ENCODE measurements at places on chromosomes 2 and 18.

DNA sequence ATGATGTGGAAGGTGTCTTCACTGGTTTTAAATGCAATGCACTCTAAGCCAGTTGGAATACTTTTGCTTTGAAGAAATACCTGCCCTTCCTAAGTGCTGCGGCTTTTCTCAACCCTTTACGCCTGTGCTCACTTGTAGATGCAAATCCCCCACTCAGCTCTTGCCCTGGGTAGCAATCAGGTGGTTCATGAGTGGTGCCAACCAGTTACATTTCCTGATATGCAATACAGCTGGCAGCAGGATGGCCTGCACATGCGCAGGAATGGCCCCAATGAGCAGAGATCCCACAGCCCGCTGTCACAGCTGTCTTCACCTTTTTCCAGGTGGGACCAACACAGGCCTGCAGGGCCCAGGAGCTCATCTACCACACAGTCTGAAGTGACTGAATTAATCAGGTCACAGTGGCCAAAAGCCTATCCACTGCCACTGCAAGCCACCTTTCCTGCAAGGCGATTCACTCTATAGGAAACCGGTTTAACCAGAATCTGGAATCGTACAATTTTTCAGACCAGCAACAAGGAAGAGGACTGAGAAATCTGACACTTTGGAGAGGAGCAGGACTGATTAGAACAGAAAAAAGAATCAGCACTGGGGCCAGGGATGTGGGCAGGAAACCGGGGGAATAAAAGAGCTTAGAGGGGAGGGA lies 247.8 kb downstream of the MYT1L start:
- H3K27me3 ChIP-seq, result peaks cover 30% of the 10 kb centered on the region
- no peak overlapping the region for H3K27ac ChIP-seq
- H3K4me3 ChIP-seq, result no peak overlapping the region
- DNase-seq, result peak; percentile 48
- H3K36me3 ChIP-seq, result no peaks in the 10 kb centered on the region

GRCh38 chr18:28059861-28060260 lies 117.1 kb downstream of the CDH2 start:
- no peak for DNase-seq
- no peak overlapping the region for H3K27ac ChIP-seq
- H3K36me3 ChIP-seq, result no peaks in the 10 kb centered on the region
- no peak overlapping the region for H3K4me3 ChIP-seq
- no peaks in the 10 kb centered on the region for H3K27me3 ChIP-seq

DNA sequence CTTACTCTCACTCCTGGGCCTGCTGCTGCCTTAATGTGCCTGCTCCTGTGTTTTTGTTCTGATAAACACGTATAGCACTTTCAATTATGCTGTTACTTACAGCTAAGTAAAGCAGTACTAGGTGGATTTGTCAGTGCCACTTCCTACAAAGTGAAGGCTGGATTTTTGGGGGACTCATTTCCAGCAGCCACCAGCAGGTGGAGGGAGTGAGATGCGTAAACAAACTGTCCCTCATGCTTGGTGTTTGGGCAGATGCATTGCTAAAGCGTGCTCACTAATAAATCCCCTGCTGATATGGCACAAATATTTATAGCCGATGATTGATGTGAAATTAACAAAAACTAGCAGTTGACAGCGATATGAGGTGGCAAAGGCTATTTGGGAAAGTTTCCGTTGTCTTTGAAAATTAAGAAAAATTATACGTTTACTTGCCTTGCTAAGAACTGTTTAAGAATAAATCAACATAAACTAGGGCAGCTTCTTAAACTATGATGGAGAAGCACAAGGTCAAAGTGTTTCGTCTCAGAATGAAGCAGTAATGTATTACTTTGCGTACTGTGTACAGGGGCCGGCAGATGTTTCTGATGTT lies 101.7 kb downstream of the AGAP1 start:
- no peak overlapping the region for H3K4me3 ChIP-seq
- no peak overlapping the region for H3K27ac ChIP-seq
- H3K4me1 ChIP-seq, result no peaks in the 10 kb centered on the region
- H3K36me3 ChIP-seq, result no peaks in the 10 kb centered on the region
- no peaks in the 10 kb centered on the region for H3K27me3 ChIP-seq

DNA sequence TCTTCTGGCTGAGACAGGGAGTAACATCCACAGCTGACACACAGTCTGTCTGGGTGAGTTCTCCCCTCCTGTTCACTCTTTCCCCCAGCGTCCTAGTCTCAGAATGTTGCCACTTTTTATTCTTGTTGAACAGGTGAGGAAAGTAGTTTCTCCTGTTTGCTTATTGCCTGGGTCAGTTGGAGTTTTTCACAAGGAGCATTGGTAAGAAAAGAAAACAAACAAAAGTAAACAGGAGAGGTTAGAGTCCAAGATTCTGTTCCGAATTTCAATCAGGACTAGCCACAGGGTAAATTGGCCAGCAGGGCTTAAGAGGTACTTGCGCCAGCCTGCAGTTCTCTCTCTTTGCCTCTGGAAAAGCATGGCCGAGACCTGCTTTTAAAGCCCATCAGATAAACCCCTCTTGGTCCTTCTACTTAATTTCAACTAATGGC lies 255.0 kb upstream of the EPAS1 start:
- DNase-seq, result peak; percentile 14
- no peaks in the 10 kb centered on the region for H3K27me3 ChIP-seq
- 0 out of 2 replicates have a peak overlapping the region, but pooled peaks have one; percentile 3 for H3K4me3 ChIP-seq
- H3K36me3 ChIP-seq, result no peaks in the 10 kb centered on the region

DNA sequence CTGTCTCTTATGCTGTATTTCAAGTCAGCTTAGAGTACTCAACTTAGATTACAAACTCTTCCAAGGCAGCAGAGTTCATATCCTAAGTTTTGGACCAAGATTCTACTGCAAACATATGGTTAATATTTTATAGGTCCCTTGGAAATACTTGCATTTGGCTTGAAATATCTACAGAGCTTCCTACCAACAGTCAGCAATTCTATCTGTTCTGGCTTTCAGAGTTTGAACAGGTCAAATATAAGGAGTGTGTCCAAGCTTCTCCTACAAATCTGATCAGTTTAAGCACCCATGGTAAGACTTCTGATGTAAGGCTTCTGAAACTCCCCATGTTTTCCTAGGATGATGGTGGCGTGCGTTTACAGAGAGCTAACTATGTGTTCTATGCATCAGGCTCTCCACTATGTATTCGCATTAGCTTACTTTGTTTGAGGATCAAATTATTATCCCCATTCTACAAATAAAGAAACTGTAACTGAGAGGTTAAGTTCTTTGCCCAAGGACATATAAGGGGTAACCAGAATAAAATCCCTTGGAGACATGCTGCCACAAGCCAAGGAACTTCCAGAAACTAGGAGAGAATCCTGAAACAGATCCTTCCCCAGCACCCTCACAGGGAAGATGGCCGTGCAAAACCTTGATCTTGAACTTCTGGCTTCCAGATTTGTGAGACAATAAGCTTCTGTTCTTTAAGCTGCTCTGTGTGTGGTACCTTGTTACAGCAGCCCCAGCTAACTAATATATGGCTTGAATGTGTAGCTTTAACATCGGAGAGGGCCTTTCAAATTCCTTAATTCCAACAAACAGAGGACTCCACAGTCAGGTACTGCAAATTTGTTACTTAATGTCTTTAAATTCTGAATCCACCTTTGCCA lies 55.1 kb downstream of the ATP8B1 start:
- H3K4me1 ChIP-seq, result peaks cover 45% of the 10 kb centered on the region
- H3K36me3 ChIP-seq, result no peaks in the 10 kb centered on the region
- H3K27ac ChIP-seq, result peak overlapping the region; percentile 40
- H3K4me3 ChIP-seq, result no peak overlapping the region

DNA sequence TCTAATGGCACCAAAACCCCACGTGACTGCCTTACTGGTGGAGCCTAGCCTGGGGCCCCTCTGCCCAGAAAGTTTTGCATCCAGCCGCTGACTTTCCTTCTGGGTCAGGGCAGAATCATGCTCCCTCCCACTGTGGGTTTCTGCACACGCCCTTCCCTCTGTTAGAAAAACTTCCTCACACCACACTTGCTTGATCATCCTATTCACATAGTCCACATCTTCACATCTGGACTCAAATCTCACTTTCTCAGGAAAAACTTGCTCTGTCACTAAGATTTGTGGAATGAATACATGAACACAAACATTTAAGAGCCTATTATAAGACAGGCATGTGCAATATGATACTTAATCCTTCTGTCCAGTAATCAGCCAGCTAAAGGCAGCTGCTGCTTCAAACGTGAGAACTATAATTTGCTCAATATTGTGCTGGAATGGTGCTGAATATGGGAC lies 274.7 kb downstream of the RND3 start:
- H3K27me3 ChIP-seq, result no peaks in the 10 kb centered on the region
- H3K36me3 ChIP-seq, result no peaks in the 10 kb centered on the region
- DNase-seq, result no peak
- H3K27ac ChIP-seq, result no peak overlapping the region
- H3K4me1 ChIP-seq, result peaks cover 10% of the 10 kb centered on the region
- H3K4me3 ChIP-seq, result no peak overlapping the region

DNA sequence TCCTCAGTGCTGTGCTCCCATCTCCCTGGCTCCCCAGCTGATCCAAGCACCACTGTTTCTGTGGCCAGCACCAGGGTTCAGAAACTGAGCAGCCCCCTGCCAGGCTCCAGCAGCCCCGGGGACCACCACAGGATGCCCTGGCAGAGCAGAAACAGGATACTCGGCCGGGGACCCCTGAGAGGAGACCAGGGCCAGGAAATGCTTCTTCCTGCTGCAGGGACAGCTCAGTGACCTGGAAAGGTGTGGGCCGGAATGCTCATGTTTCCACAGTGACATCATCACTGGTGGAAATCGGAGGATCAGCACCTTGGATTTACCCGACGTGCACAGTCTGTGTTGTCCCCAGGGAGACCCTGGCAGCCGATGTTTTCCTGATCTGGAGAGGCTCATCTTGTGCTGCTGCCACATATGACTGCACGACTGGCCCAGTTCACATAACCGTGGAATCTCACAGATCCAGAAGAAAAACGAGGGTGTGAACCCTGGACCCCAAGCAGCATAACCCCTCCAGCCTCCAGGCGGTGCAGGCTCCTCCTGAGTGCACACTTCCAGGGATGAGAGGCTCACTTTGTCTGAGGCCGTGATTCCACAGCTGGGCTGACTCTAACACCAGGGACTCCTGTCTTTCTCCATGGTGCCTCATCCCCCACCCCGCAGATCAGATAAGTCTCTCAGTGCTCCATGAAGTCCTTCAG lies 58.0 kb downstream of the DDX1 start:
- no peaks in the 10 kb centered on the region for H3K4me1 ChIP-seq
- H3K27ac ChIP-seq, result no peak overlapping the region
- no peaks in the 10 kb centered on the region for H3K36me3 ChIP-seq
- H3K4me3 ChIP-seq, result no peak overlapping the region
- no peak for DNase-seq

GRCh38 chr2:38685116-38685735 lies 19.3 kb downstream of the GALM start:
- H3K4me1 ChIP-seq, result peaks cover 36% of the 10 kb centered on the region
- H3K27me3 ChIP-seq, result no peaks in the 10 kb centered on the region
- H3K4me3 ChIP-seq, result no peak overlapping the region
- peaks cover 13% of the 10 kb centered on the region for H3K36me3 ChIP-seq
- H3K27ac ChIP-seq, result peak overlapping the region; percentile 90

DNA sequence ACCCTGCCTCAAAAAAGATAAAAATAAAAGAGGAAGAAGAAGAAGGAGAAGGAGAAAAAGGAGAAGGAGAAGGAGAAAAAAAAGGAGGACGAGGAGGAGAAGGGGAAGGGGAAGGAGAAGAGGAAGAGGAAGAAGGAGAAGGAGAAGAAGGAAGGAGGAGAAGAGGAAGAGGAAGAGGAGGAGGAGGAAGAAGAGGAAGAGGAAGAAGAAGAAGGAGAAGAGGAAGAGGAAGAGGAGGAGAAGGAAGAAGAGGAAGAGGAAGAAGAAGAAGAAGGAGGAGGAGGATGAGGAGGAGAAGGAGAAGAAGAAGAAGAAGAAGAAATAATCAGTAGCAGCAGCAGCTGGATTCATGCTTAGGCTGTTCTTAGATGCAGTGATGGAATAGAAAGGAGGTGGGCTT lies 159.7 kb downstream of the TFCP2L1 start:
- H3K27ac ChIP-seq, result no peak overlapping the region
- H3K4me3 ChIP-seq, result no peak overlapping the region
- DNase-seq, result no peak
- H3K27me3 ChIP-seq, result 0 out of 2 replicates have a peak, but pooled peaks cover 9% of the 10 kb centered on the region
- no peaks in the 10 kb centered on the region for H3K36me3 ChIP-seq
- H3K4me1 ChIP-seq, result no peaks in the 10 kb centered on the region

DNA sequence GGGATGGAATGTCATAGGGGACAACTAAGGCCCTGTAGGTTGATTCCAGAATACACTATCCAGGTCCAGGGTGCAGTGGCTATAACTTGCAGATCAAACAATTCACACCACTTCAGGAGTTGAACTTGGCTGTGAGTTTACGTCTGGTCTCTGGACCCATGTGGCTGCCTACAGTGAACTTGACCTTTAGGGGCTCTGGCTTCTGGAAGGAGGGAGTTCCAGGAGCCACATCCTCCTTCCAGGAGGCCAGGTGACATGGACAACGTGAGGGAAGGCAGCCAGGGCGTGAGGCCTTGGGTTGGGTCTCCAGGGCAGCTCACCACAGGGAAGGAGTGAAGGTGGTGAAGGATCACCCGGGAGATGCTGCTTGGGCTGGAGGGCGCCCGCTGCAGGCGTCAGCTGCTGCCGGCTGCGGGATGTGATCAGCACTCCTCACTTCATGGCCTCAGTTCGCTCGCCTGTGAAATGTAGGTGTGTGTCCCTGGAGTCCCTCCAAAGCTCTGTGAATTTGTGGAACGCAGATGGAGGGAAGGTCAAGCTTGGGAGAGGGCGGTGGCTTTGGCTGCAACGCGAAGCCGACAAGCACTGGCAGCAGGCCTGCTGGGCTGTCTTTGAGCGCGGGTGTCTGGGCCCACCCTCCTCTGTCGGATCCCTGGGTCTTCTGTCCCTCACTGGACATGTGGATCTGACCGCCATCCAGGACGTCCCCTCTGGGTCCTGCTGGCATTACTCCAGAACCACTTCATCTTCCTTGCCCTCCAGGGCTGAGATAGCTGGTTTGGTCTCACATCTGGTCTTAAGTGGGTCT lies 146.5 kb downstream of the GLI2 start:
- DNase-seq, result no peak
- H3K4me3 ChIP-seq, result no peak overlapping the region
- H3K27ac ChIP-seq, result no peak overlapping the region
- no peaks in the 10 kb centered on the region for H3K4me1 ChIP-seq

- no peaks in the 10 kb centered on the region for H3K4me1 ChIP-seq
- H3K27me3 ChIP-seq, result no peaks in the 10 kb centered on the region
- H3K4me3 ChIP-seq, result no peak overlapping the region
- no peaks in the 10 kb centered on the region for H3K36me3 ChIP-seq
- no peak overlapping the region for H3K27ac ChIP-seq
- DNase-seq, result no peak
Measured at GRCh38 chr2:127581516-127582490, 46.3 kb downstream of the MYO7B start.

- H3K27me3 ChIP-seq, result no peaks in the 10 kb centered on the region
- no peak for DNase-seq
- H3K36me3 ChIP-seq, result no peaks in the 10 kb centered on the region
- no peak overlapping the region for H3K27ac ChIP-seq
Measured at GRCh38 chr2:121287146-121287798, 2.3 kb upstream of the TFCP2L1 start.

GRCh38 chr18:28469946-28470345 lies 293.0 kb upstream of the CDH2 start:
- H3K27ac ChIP-seq, result no peak overlapping the region
- DNase-seq, result no peak
- no peaks in the 10 kb centered on the region for H3K27me3 ChIP-seq
- H3K4me3 ChIP-seq, result no peak overlapping the region

All from PC-3 (cell line).